DND-41 (cell line): ENCODE measurements at places on chromosomes 5 and 9.

DNA sequence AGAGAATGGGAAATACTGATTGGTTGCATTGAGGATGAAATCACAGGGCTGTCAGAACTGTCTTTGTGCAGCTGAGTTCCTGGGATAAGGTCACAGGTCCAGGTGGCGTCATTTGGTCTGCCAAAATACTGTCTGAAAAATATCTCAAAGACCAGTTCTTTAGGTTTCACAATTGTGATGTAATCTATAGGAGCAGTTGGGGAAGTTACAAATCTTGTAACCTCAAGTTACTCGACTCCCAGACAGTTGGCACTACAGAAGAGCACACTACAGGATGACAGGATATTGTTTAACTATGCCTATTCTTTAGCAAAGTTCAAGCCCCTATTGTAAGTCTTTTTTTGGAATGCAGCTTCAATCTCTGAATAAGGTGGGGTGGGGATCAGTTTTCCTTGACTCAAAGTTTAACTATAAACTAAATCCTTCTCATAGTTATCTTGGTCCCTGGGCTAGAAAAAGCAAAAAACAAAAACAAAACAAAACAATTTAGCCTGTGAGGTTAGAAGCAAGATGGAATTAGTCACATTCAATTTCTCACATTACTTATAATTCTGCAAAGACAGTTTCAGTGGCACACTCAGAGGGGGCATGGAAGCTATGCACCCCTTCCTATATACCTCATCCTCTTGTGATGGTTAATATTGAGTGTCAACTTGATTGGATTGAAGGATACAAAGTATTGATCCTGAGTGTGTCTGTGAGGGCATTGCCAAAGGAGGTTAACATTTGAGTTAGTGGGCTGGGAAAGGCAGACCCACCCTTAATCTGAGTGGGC, 276.0 kb downstream of the AUH start:
- H3K27ac ChIP-seq: no peak overlapping the region
- H3K4me1 ChIP-seq: no peaks in the 10 kb centered on the region
- H3K27me3 ChIP-seq: no peaks in the 10 kb centered on the region

- no peaks in the 10 kb centered on the region for H3K4me1 ChIP-seq
- no peaks in the 10 kb centered on the region for H3K36me3 ChIP-seq
- DNase-seq: no peak
Measured at GRCh38 chr9:134496413-134497282, 145.0 kb upstream of the COL5A1 start.

GRCh38 chr9:108234811-108235210, 621.0 kb downstream of the ACTL7B start:
- no peak overlapping the region for H3K27ac ChIP-seq
- no peaks in the 10 kb centered on the region for H3K36me3 ChIP-seq
- no peaks in the 10 kb centered on the region for H3K27me3 ChIP-seq
- no peaks in the 10 kb centered on the region for H3K4me1 ChIP-seq

DNA sequence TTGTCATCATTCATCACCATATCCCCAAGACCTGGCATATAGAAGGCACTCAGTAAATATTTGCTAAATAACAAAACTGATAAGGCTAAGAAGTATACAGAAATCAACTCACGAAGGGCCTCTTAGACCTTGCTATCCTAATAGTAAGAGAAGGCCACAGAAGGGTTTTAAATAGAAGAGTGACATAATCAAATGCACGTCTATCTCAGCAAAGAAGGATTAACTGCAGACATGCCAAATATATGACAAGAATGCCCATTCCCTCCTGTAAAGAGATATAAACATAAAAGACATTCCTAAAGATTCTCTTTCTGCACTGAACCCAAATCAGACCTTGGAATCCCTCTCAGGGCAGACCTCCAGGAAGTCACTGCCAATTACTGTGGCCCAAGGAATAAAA, 34.1 kb downstream of the ECPAS start:
- no peak for DNase-seq
- no peak overlapping the region for H3K27ac ChIP-seq
- H3K4me3 ChIP-seq: no peak overlapping the region
- H3K36me3 ChIP-seq: no peaks in the 10 kb centered on the region
- no peaks in the 10 kb centered on the region for H3K4me1 ChIP-seq
- no peaks in the 10 kb centered on the region for H3K27me3 ChIP-seq

- no peak overlapping the region for H3K27ac ChIP-seq
- DNase-seq: no peak
- H3K27me3 ChIP-seq: no peaks in the 10 kb centered on the region
- no peaks in the 10 kb centered on the region for H3K4me1 ChIP-seq
- H3K4me3 ChIP-seq: no peak overlapping the region
- no peaks in the 10 kb centered on the region for H3K36me3 ChIP-seq
Measured at GRCh38 chr9:70971723-70972122, 149.7 kb downstream of the TRPM3 start.

DNA sequence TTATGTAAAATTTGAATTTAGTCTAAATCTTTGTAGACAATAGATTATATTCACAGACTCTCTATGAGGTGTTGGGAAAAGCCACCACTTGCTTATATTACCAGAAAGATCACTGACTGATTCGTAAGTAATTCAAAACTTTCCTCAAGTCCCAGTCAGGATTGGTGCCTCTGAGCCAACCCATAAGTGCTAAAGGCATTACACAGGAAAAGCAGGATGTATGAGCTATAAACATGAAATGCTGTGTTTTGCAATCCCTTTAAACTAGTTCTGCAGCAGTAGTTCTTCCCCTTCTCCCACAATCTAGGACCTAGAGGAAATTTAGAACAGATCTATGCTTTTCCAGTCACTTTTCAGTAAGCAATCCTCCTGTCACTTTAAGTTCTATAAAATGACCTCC, 48.0 kb downstream of the SHLD3 start:
- DNase-seq: no peak
- no peaks in the 10 kb centered on the region for H3K27me3 ChIP-seq
- no peak overlapping the region for H3K4me3 ChIP-seq
- no peaks in the 10 kb centered on the region for H3K4me1 ChIP-seq
- H3K36me3 ChIP-seq: peaks cover 8% of the 10 kb centered on the region; the same call in 1 of the 2 replicates

DNA sequence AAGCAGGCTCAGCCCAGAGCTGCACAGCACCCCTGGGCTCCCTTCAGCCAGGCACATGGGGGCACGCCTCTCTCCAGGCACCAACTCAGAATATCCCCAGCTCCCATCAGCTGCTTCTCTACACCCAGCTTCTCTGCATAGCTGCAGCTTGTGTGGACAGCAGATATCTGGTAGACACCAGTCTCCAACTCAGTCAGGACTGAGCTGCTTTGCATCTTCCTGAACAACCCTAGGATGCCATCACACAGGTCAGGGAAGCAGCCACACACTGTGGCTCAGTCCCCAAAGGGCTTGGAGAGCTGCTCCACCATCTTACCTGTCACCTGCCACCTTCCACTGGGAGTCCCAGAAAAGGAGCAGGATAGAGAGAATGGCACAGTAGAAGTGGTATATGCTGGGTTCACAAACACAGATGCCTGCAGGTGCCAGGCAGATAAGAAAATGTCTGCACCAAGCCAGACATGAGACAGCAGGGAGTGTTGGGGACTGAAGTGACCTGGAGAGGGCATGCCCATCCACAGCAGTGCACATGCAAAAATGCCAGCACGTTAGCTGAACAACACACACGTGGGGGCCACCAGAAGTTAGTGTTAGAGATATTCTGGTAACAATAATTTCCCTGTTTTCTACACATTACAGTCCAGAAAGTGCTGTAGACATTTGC, 42.0 kb downstream of the THBS4 start:
- no peak overlapping the region for H3K4me3 ChIP-seq
- DNase-seq: no peak
- H3K27ac ChIP-seq: no peak overlapping the region
- no peaks in the 10 kb centered on the region for H3K36me3 ChIP-seq

DNA sequence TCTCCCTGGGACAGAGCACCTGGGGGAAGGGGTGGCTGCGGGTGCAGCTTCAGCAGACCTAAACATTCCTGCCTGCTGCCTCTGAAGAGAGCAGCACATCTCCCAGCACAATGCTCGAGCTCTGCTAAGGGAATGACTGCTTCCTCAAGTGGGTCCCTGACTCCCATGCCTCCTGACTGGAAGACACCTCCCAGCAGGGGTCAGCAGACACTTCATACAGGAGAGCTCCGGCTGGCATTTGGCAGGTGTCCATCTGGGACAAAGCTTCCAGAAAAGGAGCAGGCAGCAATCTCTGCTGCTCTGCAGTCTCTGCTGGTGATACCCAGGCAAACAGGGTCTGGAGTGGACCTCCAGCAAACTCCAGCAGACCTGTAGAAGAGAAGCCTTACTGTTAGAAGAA, 77.2 kb downstream of the SLCO6A1 start:
- no peak overlapping the region for H3K4me3 ChIP-seq
- H3K4me1 ChIP-seq: no peaks in the 10 kb centered on the region
- no peak overlapping the region for H3K27ac ChIP-seq
- no peaks in the 10 kb centered on the region for H3K27me3 ChIP-seq
- no peak for DNase-seq

- no peaks in the 10 kb centered on the region for H3K36me3 ChIP-seq
- no peaks in the 10 kb centered on the region for H3K27me3 ChIP-seq
- H3K4me3 ChIP-seq: no peak overlapping the region
- H3K4me1 ChIP-seq: peaks cover 26% of the 10 kb centered on the region
Measured at GRCh38 chr5:80959138-80959537, 1.0 kb upstream of the RASGRF2 start.

DNA sequence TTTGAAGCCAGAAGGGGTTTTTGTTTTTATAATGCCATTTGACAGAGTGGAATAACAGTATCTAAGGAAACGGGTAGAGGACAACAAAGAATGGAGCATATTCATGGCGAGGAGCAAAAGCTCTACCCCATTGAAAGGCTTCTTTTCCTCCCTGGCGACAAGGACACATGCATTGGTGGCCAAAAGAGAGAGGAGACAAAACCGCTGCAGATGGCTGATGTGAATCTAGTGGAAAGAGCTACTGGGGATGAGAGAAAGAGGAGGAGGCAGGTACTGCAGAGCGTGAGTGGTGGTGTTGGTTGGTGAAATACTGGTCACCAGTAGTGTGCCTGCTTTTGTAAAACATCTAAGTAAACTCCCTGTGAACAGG, 491 bp downstream of the APC start:
- H3K27ac ChIP-seq: peak overlapping the region; percentile 69
- peak overlapping the region; percentile 45; the same call in 1 of the 2 replicates for H3K4me3 ChIP-seq
- no peaks in the 10 kb centered on the region for H3K27me3 ChIP-seq
- peaks cover 34% of the 10 kb centered on the region for H3K4me1 ChIP-seq
- DNase-seq: peak; percentile 29

DNA sequence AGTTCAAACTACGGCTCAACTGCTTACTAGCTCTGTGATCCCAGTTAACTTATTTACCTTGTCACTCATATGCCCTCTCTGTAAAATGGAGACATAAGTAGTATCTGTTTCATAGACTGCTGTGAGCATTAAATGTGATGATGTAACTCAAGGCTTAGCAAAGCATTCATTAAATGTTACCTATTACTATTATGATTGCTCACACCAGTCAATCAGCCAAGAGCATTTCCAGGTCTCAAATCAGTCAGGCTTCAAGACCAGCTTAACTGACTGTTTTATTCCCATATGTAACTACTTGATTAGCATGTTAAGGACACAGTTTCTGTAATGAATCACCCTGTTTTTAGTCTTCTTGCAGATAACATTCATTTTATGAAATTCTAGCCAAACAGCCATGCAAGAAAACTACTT, 413.3 kb downstream of the MLLT3 start:
- H3K4me3 ChIP-seq: no peak overlapping the region
- H3K4me1 ChIP-seq: peaks cover 63% of the 10 kb centered on the region
- no peak for DNase-seq

DNA sequence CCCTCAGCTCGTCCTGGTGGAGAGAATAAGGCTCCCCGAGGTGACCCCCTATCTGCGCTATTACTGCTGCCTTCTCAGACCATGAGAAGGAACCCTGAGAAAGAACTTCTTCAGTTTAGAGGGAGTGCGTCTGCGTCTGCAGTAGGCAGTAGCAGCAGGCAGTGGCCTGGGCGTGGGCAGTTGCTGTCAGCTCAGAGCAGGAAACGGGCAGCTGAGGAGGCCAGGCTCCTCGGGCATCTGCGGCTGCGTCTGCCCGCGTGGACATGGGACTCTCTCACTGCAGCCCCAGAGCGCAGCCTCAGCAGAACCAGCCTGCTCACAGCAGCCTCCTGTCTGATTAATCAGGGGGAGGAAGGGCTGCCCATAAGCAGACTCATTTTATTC, 49.8 kb upstream of the FCN1 start:
- H3K4me3 ChIP-seq: no peak overlapping the region
- no peak for DNase-seq
- no peaks in the 10 kb centered on the region for H3K27me3 ChIP-seq

GRCh38 chr5:67268231-67269021, 71.8 kb upstream of the CD180 start:
- no peaks in the 10 kb centered on the region for H3K36me3 ChIP-seq
- DNase-seq: no peak
- H3K27me3 ChIP-seq: no peaks in the 10 kb centered on the region
- no peaks in the 10 kb centered on the region for H3K4me1 ChIP-seq

DNA sequence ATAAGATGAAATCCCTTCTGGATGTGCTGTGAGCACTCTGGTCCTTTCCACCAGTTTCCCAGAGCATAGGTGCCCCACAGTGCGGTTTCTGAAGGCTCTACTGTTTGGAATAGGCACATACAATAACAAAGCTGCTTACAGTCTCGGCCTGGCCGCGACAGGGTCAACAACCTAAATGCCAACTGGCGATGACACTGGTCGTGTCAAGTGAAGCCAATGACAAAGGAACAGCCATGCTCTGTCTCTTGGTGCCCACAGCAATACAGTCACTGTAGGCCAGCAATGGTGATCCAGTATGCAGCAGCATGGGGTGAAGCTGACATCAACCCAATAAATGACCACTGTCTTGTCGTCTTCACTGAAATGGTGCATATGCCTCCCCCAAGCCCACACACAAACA, 47.8 kb upstream of the EQTN start:
- H3K27ac ChIP-seq: no peak overlapping the region
- no peak overlapping the region for H3K4me3 ChIP-seq
- no peaks in the 10 kb centered on the region for H3K36me3 ChIP-seq
- DNase-seq: no peak
- no peaks in the 10 kb centered on the region for H3K27me3 ChIP-seq

GRCh38 chr5:79872291-79872690, 118.8 kb downstream of the MTX3 start:
- H3K27ac ChIP-seq: no peak overlapping the region
- DNase-seq: no peak
- H3K36me3 ChIP-seq: no peaks in the 10 kb centered on the region

DNA sequence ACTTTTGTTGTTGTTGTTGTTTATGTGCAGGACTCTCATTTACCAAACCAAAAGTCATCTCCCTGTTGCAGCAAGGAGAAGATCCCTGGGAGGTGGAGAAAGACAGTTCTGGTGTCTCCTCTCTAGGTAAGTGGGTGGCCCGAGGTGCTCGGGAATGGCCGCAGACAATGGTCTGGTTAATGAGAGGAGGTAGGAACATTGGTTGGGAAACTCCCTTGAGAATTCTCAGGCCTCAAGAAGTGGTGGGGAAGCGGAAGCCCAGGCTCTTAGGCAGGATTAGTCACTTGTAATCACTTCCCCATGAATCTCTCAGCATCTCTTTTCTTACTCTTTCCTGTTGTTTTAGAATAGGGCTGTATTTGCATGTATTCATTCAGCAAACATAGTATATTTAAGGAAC, 7.2 kb downstream of the ZNF354B start:
- H3K4me3 ChIP-seq: no peak overlapping the region
- no peak for DNase-seq
- H3K27ac ChIP-seq: no peak overlapping the region
- H3K36me3 ChIP-seq: peaks cover 89% of the 10 kb centered on the region
- peaks cover 14% of the 10 kb centered on the region for H3K4me1 ChIP-seq
